Right hindlimb (tissue), 1 donor: ENCODE measurements at places on chromosomes 5 and 9.

DNA sequence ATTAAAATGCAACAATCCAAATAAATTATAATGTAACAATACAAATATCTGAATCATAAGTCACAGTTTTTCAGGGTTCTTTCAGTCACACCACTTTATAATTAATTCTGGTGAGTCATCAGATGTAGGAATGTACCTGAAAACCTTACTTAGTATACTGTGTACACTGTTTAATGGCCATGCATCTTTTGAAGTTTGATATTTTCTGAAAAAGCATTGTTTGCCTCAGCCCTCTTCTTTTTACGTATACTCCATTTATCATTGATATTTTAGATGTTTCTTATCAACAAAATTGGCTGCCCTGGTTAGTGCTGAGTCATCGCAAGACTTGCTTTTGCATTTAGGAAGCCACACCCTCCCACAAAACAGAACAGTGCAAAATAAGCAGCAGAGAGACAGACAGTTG is 218.6 kb downstream of the PJA2 start:
- no peak for DNase-seq

GRCh38 chr5:107875833-107876232 is 205.1 kb upstream of the EFNA5 start:
- DNase-seq: no peak

- no peak for DNase-seq
Measured at GRCh38 chr5:107966201-107966600, 295.5 kb upstream of the EFNA5 start.

- DNase-seq: no peak
Measured at GRCh38 chr5:74762599-74762998, 4.3 kb downstream of the GFM2 start.

GRCh38 chr9:121947775-121948174 is 145.3 kb downstream of the TTLL11 start:
- no peak for DNase-seq

DNA sequence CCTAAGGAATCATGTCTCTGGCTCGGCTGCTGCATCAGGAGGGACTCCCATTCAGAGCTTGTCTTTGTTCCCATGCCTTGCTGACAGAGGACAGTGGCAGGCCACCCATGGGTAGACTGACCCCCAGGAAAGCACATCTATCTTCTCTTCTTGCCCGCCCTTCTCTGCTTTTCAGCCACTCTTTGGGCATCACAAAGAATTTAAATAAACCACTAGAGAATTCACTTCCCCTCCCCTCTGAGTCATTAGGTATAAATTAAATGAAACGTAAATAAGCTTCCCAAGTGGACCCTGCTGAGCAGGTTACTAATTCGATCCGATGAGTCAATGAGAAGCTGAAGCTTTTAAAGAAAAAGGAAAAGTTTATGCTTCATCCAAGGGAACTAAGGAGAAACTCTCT is 97.0 kb downstream of the DRD1 start:
- DNase-seq: no peak

GRCh38 chr5:83895860-83896259 is 175.2 kb upstream of the HAPLN1 start:
- no peak for DNase-seq

- DNase-seq: no peak
Measured at GRCh38 chr5:159343295-159344094, 13.2 kb upstream of the IL12B start.

GRCh38 chr5:106737111-106737510 is 933.6 kb downstream of the EFNA5 start:
- DNase-seq: no peak

GRCh38 chr9:117368684-117369230 is 46.1 kb downstream of the ASTN2 start:
- DNase-seq: no peak

- DNase-seq: no peak
Measured at GRCh38 chr5:6439588-6440550, 8.8 kb upstream of the UBE2QL1 start.
